Stimulated activated naive B cell treated with anti-CD40 and anti-IgM and Interleukin-4, amounts not matched to agents 10 μg/mL and 1 μg/mL and 100 μg/mL, for 72 hours (primary cell): ENCODE measurements at places on chromosomes 1 and 21.

DNA sequence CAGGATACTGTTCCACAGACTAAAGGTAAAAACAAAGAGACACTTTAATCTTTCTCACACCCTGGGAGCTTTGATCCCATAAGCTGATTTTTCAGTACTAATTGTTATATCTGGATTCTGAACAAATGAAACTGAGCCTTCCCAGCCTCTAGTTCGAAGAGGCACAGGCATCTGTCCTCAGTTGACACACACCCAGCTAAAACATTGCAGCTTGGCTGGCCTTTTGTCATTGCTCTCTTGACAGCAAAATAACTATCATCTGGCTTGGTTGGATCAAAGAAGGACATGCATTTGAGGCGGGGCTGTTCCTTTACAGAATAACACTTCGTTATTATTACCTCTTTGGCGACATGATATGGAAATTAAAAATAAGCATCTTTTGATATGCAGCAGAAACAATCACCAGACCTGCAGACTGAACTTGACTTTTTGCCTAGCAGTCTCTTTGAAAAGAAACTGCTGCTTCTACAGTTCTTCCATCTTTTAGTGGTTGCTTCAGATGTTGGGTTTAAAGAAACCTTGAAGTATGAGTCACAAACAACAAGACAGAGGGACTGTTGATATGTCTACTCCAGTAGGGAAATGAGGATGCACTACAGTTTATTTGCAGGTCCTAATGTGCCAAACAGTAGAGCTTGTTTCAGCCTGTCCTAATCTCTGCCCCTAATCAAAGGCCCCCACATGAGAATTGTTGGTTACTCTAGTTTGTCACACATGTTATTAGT lies 166.5 kb downstream of the TPR start:
- H3K27ac ChIP-seq: no peak overlapping the region
- H3K4me1 ChIP-seq: no peaks in the 10 kb centered on the region
- DNase-seq: no peak

DNA sequence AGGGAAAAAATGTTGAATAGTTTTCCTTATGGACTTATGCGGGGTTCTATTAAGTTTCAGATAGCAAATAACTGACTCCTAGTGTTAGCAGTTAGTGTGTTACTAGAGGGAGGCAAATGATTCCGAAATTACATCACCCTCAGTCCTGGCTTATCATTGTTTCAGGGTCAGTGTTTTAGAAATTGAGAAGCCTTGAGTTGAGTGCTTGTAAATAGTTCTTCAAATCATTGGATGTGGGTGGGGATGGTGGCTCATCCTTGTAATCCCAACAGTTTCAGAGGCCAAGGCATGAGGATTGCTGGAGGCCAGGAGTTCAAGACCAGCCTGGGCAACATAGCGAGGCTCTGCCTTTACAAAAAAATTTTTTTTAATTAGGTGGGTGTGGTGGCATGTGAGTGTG lies 21.3 kb downstream of the SOAT1 start:
- H3K36me3 ChIP-seq: peaks cover 32% of the 10 kb centered on the region
- H3K4me3 ChIP-seq: no peak overlapping the region
- no peaks in the 10 kb centered on the region for H3K27me3 ChIP-seq
- H3K27ac ChIP-seq: no peak overlapping the region

- no peak overlapping the region for H3K27ac ChIP-seq
- no peaks in the 10 kb centered on the region for H3K36me3 ChIP-seq
- H3K4me1 ChIP-seq: no peaks in the 10 kb centered on the region
- H3K27me3 ChIP-seq: no peaks in the 10 kb centered on the region
- H3K4me3 ChIP-seq: no peak overlapping the region
Observed at GRCh38 chr1:182376936-182377574, 14.5 kb downstream of the GLUL start.

- peaks cover 51% of the 10 kb centered on the region for H3K4me1 ChIP-seq
- H3K27me3 ChIP-seq: no peaks in the 10 kb centered on the region
- DNase-seq: no peak
- peaks cover 45% of the 10 kb centered on the region for H3K36me3 ChIP-seq
- H3K27ac ChIP-seq: peak overlapping the region; percentile 96
Observed at GRCh38 chr1:43973981-43974442, 748 bp upstream of the ATP6V0B start.

DNA sequence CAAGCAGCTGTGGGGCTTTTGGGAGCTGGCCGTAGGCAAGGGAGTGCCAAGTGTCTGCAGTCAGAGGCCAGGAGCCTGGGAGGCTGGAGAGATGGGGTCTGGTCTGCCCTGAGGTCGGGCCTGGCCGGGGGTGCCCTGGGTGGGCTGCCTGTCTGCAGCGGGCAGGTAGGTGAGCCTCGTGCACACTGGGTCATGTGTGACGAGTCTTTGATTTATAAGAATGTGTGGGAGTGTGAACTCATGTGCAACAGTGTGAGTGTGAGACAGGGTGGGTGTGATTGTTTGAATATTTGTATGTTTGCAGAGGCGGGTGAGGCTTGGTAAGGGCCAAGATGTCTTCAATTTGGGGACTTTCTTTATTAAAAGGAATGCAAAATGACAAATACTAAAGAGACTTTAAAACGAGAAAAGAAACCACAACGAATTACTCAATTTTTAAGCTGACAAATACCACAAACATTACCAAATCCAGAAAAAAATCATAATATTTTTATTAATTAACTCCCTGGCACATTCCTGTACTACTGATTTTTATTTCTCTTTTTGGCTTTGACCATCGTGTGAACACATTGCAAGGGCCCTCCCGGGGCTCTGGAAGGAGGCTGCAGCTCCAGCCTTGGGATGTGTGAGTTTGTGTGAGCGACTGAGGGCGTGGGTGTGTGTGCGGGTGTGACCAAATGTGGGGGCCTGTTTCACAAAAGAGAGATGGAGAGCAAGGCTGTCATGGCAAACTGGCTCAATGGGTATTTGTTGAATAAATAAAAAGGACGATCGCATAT lies 110.3 kb upstream of the WNT4 start:
- H3K36me3 ChIP-seq: no peaks in the 10 kb centered on the region
- no peak overlapping the region for H3K27ac ChIP-seq
- H3K27me3 ChIP-seq: peaks cover 63% of the 10 kb centered on the region
- H3K4me3 ChIP-seq: no peak overlapping the region

GRCh38 chr1:196160066-196160795 lies 448.0 kb downstream of the KCNT2 start:
- H3K4me1 ChIP-seq: no peaks in the 10 kb centered on the region
- H3K36me3 ChIP-seq: no peaks in the 10 kb centered on the region
- no peak for DNase-seq

DNA sequence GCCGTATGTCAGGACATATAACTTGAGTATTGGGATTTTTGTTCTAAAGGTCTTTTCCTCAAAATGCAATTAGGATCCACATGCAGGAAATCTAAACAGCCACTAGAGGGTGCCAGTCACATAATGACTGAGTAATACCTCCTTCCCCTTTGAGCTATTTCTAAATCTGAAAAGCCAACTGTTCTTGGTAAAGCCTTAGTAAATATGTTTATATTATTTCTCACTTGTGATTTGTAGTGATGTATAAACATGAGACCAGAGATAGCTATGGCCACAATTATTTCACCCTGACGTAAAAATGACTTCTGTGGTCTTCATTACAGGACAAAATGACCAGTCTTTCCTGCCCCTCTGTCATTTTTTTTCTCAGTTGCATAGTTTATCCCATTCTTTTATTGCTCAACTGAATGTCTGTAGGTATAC lies 41.0 kb upstream of the DR1 start:
- H3K4me1 ChIP-seq: no peaks in the 10 kb centered on the region
- no peak overlapping the region for H3K4me3 ChIP-seq
- peak; percentile 11 for DNase-seq
- H3K27ac ChIP-seq: no peak overlapping the region
- peaks cover 6% of the 10 kb centered on the region for H3K36me3 ChIP-seq
- H3K27me3 ChIP-seq: no peaks in the 10 kb centered on the region

GRCh38 chr1:7267493-7267892 lies 482.2 kb downstream of the CAMTA1 start:
- H3K4me1 ChIP-seq: no peaks in the 10 kb centered on the region
- H3K36me3 ChIP-seq: peaks cover 3% of the 10 kb centered on the region
- H3K27me3 ChIP-seq: peaks cover 21% of the 10 kb centered on the region
- DNase-seq: no peak
- no peak overlapping the region for H3K27ac ChIP-seq
- no peak overlapping the region for H3K4me3 ChIP-seq

- no peak for DNase-seq
- H3K4me3 ChIP-seq: no peak overlapping the region
- H3K4me1 ChIP-seq: no peaks in the 10 kb centered on the region
- peaks cover 34% of the 10 kb centered on the region for H3K36me3 ChIP-seq
- no peaks in the 10 kb centered on the region for H3K27me3 ChIP-seq
- no peak overlapping the region for H3K27ac ChIP-seq
Observed at GRCh38 chr1:5961601-5962000, 30.6 kb downstream of the NPHP4 start.

GRCh38 chr1:67333603-67334002 lies 25.9 kb downstream of the IL12RB2 start:
- peaks cover 30% of the 10 kb centered on the region for H3K4me1 ChIP-seq
- no peaks in the 10 kb centered on the region for H3K27me3 ChIP-seq
- no peak overlapping the region for H3K27ac ChIP-seq
- peaks cover 16% of the 10 kb centered on the region for H3K36me3 ChIP-seq
- H3K4me3 ChIP-seq: no peak overlapping the region

- DNase-seq: no peak
- no peak overlapping the region for H3K27ac ChIP-seq
- H3K36me3 ChIP-seq: no peaks in the 10 kb centered on the region
- no peak overlapping the region for H3K4me3 ChIP-seq
Observed at GRCh38 chr1:97743129-97743528, 177.7 kb downstream of the DPYD start.

GRCh38 chr21:43866260-43866629 lies 1.2 kb downstream of the AGPAT3 start:
- DNase-seq: no peak
- H3K27ac ChIP-seq: peak overlapping the region; percentile 90
- peaks cover 36% of the 10 kb centered on the region for H3K36me3 ChIP-seq
- H3K4me1 ChIP-seq: peaks cover 33% of the 10 kb centered on the region
- no peaks in the 10 kb centered on the region for H3K27me3 ChIP-seq

GRCh38 chr21:46121286-46122221 lies 23.6 kb downstream of the COL6A2 start:
- H3K36me3 ChIP-seq: no peaks in the 10 kb centered on the region
- no peak overlapping the region for H3K4me3 ChIP-seq
- H3K27me3 ChIP-seq: peaks cover 11% of the 10 kb centered on the region
- no peak for DNase-seq
- H3K27ac ChIP-seq: no peak overlapping the region

- H3K27ac ChIP-seq: no peak overlapping the region
- H3K27me3 ChIP-seq: peaks cover 7% of the 10 kb centered on the region
- no peak for DNase-seq
- H3K36me3 ChIP-seq: no peaks in the 10 kb centered on the region
- no peak overlapping the region for H3K4me3 ChIP-seq
Observed at GRCh38 chr1:57826535-57826934, 402.7 kb upstream of the DAB1 start.

- no peak overlapping the region for H3K27ac ChIP-seq
- H3K36me3 ChIP-seq: peaks cover 4% of the 10 kb centered on the region
- peaks cover 5% of the 10 kb centered on the region for H3K4me1 ChIP-seq
- DNase-seq: no peak
- H3K4me3 ChIP-seq: no peak overlapping the region
Observed at GRCh38 chr1:86992861-86993260, 78.4 kb downstream of the HS2ST1 start.

GRCh38 chr1:38308780-38309179 lies 262.2 kb upstream of the POU3F1 start:
- no peak for DNase-seq
- H3K4me3 ChIP-seq: no peak overlapping the region
- H3K27ac ChIP-seq: no peak overlapping the region
- peaks cover 2% of the 10 kb centered on the region for H3K36me3 ChIP-seq
- no peaks in the 10 kb centered on the region for H3K4me1 ChIP-seq

DNA sequence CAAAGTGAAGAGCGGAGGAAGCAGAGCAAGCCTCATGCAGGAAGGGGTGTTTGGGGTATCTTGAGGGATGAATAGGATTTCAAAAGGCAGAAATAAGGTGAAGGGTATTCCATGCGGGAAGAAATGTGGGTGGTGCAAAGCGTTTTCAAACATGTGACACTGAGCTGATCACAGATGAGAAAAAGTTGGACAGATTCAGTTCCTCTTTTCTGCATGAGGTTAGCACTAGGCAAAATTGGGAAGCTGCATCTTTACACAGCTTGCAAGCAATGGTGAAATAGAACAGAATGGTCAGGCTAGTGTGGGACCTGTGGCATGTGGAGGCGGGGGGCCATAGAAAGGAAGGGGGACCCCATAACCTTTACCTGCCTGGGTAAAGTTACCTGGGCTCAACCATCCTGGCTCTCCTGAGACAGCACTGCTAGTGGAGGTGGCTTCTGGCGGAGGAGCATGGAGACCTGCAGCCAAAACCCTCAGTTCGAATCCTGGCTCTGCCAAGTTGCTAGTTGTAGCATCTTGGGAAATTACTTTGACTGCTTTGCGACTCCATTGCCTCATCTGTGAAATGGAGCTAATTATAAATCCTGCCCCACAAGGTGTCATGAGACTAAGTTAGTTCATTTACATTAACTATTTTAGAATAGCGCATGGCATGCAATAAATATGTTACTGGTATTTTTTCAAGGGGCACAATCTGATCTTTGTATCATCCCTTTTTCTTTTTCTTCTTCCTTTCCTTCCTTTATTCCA lies 16.4 kb downstream of the KCNA10 start:
- DNase-seq: no peak
- H3K27ac ChIP-seq: no peak overlapping the region
- peaks cover 18% of the 10 kb centered on the region for H3K4me1 ChIP-seq
- no peaks in the 10 kb centered on the region for H3K36me3 ChIP-seq

GRCh38 chr1:64251971-64252370 lies 48.5 kb downstream of the UBE2U start:
- no peaks in the 10 kb centered on the region for H3K36me3 ChIP-seq
- H3K27ac ChIP-seq: no peak overlapping the region
- no peak overlapping the region for H3K4me3 ChIP-seq
- no peak for DNase-seq

GRCh38 chr21:38156200-38156599 lies 100.6 kb upstream of the KCNJ15 start:
- no peaks in the 10 kb centered on the region for H3K4me1 ChIP-seq
- DNase-seq: no peak
- H3K27ac ChIP-seq: no peak overlapping the region
- no peak overlapping the region for H3K4me3 ChIP-seq

GRCh38 chr1:236495467-236496112 lies 28.2 kb upstream of the LGALS8 start:
- no peak for DNase-seq
- H3K36me3 ChIP-seq: no peaks in the 10 kb centered on the region
- H3K4me3 ChIP-seq: no peak overlapping the region
- H3K27me3 ChIP-seq: peaks cover 29% of the 10 kb centered on the region
- no peak overlapping the region for H3K27ac ChIP-seq
- H3K4me1 ChIP-seq: peaks cover 5% of the 10 kb centered on the region

- H3K36me3 ChIP-seq: no peaks in the 10 kb centered on the region
- H3K4me3 ChIP-seq: no peak overlapping the region
- H3K4me1 ChIP-seq: peaks cover 33% of the 10 kb centered on the region
- no peak for DNase-seq
Observed at GRCh38 chr1:108117945-108118902, 81.9 kb downstream of the SLC25A24 start.
